Forelimb muscle (tissue), 1 donor: ENCODE measurements at places on chromosomes 7 and 10. TPM values are rescaled to one million over a fixed set of nuclear protein-coding genes. Genes with fewer than 3 reads are reported as not detected.

DNA sequence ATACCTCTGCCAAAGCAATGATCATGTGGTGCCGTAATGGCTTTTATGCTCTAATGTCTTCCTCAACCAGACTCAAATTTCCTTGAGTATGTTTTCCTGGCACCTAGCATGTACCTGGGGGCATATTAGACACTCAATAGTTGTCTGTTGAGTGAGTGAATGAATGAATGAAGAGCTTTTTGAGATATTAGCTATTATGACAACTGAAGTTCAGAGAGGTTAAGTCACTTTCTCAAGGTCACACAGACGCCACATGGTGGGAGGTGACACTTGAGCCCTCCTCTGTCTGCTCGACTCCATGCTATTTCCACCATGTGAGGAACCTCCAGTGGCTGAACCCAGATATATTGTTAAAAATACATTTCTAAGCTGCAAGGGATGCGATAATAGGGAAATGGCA, 132.1 kb downstream of the PRPF18 start:
- no peak for DNase-seq

Gene ZP3
- polyA plus RNA-seq: 12.1 TPM

GRCh38 chr7:126557271-126557670, 695.5 kb downstream of the GRM8 start:
- no peak for DNase-seq

Gene OR13A1
- polyA plus RNA-seq: not detected
